Hepatic stellate cell (primary cell): ENCODE measurements at places on chromosomes 6 and 20.
A peak's percentile ranks its signal among the peaks of the same experiment; 100 is the strongest.

GRCh38 chr20:57662456-57663240 lies 42.4 kb upstream of the ZBP1 start:
- no peak for DNase-seq

DNA sequence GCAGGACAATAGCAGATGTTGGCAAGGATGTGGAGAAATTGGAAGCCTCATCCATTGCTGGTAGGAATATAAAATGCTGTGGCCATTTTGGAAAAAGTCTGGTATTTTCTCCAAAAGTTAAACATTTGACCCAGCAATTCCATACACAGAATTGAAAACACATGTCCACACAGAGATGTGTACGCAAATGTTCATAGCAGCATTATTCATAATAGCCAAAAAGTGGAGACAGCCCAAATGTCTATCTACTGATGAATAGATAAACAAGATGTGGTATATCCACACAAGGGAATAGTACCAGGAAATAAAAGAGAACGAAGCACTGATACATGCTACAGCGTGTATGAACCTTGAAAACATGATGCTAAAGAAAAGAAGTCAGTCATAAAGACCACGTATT lies 40.5 kb downstream of the CFAP61 start:
- no peak for DNase-seq

- no peak for DNase-seq
These were observed at the start of gene RAB44 for GRCh38 chr6:36697481-36697903. TSS of gene RAB44 (plus strand) at chr6:36697826. CDS start at chr6:36704236, 6,410 bp downstream.

DNA sequence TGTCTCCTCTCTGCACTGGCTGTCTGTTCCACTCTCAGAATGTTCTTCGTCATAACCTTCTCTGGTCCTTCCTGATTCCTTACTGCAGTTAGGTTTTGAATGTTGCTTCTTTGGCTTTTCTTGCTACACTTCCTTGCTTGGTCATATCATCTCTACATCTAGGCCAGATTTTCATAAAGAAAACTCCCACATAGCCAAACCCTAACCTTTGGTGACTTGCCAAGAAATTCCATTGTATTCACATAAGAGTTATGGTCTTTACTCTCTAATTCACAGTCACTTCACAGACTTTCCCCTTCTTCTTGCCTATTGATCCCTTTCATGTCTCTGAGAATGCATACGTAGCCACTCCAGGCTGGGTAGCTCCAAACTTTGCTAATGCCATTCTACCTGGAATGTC lies 41.9 kb upstream of the SIM1 start:
- DNase-seq: no peak

- DNase-seq: no peak
These were observed 21.1 kb downstream of the BAG2 start for GRCh38 chr6:57193177-57193576.

GRCh38 chr6:49744259-49744658 lies at the start of gene CRISP3:
TSS of gene CRISP3 (minus strand) at chr6:49744388. CDS start at chr6:49744367, 21 bp downstream.
- no peak for DNase-seq

- peak; percentile 75 for DNase-seq
These were observed 154.0 kb downstream of the JARID2 start for GRCh38 chr6:15399641-15400470.

DNA sequence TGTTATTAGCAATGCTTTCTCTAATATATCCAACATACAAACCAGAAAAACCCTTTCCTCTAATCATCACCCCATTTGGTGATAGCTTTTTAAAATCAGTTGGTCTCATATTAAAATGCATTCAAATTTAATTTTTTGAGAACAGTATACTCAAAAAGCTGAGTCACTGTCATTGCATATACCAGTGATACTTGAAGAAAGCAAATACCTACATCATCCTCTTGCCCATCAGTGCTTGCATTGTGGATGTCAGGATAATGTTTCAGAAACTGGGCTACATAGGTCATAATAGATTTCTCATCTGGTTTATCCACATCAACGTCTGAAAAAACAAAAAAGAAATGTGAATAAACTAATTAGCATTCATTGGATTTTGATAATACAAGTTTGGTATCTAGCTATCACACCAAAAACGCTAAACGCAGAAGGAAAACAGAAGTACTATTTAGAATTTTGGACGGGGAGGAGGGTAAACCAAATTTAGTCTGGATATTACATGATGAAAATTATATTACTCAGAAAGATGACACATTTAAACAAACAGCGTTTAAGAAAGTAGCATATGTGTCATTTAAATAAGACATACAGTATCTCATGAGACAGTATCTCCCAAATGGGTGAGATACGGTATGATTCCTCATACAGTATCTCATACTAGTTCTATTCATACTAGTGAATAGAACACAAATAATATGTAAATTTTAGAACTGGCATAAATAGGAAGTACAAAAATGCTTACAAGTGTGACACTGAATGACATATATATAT lies 134.6 kb downstream of the SYNE1 start:
- no peak for DNase-seq

DNA sequence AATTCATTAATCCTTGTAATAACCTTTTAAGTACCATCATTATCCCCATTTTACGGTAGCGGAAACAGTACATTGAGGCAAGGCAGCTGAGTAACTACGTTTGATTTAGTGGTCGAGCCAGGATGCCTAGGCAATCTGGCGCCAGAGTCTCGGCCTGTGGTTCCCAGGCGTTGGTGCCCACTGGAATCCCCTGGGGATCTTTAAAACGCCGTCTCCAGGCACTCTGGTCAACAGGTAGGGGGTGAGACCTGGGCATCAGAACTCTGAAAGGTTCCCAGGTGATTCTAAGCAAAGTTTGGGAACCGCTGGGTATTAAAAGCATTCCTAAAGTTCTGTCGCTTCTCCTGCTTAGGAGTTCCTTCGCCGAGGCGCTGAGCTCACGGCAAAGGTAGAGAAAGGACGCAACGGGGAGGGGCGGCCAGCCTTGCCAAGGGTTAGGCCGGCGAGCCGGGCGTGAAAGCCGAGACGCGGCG lies 939 bp downstream of the DTNBP1 start:
- DNase-seq: no peak

DNA sequence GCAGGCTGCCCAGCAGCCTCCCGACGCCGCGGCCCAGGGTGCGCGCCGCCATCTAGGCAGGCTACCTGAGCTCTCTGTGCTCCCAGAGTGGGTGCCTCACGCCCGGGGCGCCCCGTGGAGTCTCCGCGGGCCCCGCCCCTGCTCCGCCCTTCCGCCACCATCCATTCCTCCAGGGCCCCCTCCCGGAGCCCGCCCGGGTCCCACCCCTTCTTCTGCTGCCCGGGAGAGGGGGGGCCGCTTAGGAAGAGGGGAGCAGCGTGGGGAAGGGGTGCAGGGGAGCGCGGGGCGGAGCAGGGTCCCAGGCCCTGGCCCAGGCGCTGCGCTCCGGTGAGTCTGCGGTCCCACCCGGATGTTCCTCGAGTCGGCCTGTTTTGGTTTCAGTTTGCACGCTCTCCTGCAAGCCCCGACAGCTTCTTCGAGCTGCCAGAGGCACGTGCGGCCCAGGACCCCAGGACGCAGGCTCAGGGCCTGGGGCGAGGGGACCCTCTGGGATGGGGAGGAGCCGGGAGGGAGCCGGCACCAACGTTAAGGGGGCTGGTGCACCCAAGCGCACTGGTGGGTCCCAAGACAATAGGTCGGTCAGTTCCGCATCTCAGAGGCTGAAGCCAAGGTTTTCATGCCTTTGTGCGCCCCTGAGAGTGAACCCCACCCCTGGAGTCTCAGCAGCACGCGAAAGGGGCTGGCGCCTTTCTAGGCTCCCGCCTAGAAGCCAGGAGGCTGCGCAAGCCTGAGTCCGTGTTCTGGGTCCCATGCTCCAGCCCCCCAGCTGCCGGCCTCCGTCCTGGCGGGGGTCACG lies at the start of gene ACSS1:
ACSS1 (minus strand) TSS at position 89 of the 796 bp plus-strand sequence; CDS start at position 52, 37 bp downstream.
- peak; percentile 66 for DNase-seq

GRCh38 chr20:1346315-1346969 lies 17.5 kb upstream of the SDCBP2 start:
- DNase-seq: no peak

DNA sequence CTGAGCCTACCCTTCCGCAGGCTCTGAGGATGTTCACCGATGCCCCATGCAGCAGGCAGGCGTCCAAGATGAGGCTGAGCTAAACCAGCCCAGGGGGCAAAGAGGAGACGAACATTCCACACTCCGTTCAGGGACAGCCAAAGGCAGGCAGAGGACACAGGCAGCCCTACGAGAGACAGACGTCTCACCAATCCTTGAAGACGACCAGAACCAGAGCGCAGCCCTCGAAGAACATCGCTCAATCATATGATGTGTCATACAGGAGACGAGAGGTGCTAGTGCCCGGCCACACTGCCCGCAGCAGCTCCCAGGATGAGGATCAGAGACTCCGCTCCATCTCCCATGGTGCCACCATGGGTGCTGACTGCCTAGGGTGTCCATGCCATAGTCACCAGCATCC lies 35.6 kb upstream of the TMEM181 start:
- DNase-seq: no peak

DNA sequence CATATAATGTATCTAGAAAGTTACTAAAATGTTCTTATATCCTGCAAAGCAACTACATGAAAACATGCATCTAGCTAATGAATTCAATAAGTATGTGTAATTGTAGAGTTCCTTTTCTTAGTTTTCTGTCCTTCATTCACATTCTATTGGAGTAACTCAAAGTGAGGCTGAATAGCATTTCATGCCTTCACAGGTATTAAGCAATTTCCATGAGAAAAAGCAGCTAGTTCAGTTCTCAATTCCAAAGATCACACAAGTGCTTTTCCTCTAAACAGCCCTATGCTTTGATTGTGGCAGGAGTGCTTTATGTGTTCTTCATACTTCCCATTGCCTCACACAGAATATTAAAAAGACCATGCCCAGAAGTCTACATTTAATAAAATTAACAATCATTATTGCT lies 274.9 kb downstream of the RFPL4B start:
- no peak for DNase-seq

- DNase-seq: no peak
These were observed 33.2 kb downstream of the CDH22 start for GRCh38 chr20:46275091-46275490.

DNA sequence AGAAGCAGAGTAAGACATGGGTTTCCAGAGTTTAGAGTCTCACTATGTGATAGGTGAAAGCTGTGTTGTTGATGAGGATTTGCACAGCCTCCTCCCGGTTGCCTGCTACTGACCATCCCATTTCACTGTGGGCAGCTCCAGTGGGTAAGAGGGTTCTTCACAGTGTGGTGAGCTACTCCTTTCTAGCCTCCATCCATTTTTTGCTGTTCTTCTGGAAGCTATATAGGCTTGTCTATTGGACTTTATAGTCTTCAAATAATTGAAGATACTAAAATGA lies 13.4 kb downstream of the UST start:
- no peak for DNase-seq

DNA sequence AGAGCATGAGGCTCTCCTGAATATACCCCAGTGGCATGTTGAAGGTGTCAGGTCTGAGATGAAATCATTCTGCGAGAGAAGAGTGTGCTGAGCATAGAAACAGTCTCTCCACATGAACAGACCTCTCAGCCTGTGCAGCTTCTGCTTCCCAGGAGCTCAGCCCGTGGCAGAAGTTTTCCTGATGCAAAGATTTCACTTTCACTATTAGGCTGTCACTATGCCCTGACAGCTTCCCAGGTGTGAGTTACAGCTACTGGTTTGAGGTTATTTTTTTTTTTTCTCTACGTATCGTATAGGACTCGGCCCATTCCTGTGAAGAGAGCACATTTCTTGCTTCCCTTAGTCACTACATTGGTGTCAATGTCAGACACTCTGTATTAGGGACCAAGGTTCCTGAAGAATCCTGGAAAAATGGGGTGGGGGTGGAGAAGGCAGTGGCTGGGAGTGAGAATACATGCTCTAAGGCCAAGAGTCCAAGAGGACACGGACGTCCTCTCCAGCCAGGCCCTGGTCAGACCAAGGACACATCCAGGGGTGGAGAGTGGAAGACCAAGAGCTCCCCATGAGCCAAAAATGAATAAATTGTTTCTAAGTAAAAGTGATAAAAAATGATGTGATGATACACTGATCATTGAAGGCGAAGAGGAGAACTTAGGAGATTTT lies 121.2 kb upstream of the AKAP12 start:
- DNase-seq: no peak
